Ovary (tissue), 10 donors: ENCODE measurements at places on chromosomes 7 and 10. TPM values are rescaled to one million over a fixed set of nuclear protein-coding genes. Genes with fewer than 3 reads are reported as not detected.

DNA sequence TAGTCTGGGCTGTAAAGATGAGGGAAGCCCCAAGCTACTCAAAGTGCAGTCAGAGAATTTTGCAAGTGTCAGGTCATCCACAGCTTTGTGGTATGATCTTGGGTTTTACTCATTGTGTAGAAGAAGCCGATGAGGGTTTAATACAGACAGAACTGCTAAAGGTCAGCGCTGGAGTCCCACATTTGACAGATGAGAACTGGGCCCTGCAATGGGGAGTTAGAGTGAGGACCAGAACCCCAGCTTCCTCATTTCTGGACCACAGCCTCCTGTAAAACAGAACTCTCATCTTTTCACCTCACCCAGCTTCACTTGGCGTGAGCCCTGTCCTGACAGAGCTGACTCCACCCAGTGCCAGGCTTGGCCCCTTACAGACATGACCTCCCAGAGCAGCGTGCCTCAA is 20.1 kb downstream of the LRRC20 start:
- H3K27me3 ChIP-seq = no peaks in the 10 kb centered on the region
- no peak overlapping the region for H3K4me3 ChIP-seq
- H3K4me1 ChIP-seq = peaks cover 8% of the 10 kb centered on the region

- no peak overlapping the region for H3K27ac ChIP-seq
- no peaks in the 10 kb centered on the region for H3K4me1 ChIP-seq
- no peak for DNase-seq
Observed at GRCh38 chr10:133466683-133467275, 13.0 kb downstream of the SCART1 start.

DNA sequence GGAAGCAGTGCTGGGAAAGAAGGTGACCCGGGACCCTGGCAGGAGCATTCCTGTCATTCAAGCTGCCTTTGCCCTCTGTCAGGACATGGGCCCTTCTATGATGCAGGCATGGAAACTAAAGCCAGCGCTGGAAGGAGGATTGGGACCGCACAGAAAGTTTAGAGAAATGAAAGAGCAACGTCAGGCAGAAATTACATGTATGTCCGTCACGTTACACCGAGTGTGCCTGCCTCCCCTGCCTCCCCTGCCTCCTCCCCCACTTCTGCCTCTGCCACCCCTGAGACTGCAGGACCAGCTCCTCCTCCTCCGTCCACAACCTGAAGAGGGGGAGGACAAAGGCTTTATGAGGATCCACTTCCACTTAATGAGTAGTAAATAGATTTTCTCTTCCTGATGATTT is 13.9 kb upstream of the PWWP2B start:
- no peak overlapping the region for H3K4me3 ChIP-seq
- no peak overlapping the region for H3K27ac ChIP-seq
- H3K27me3 ChIP-seq = no peaks in the 10 kb centered on the region
- DNase-seq = no peak
- H3K36me3 ChIP-seq = no peaks in the 10 kb centered on the region

GRCh38 chr10:75295868-75296441 is 60.2 kb upstream of the COMTD1 start:
- peak overlapping the region; percentile 76 for H3K27ac ChIP-seq
- no peaks in the 10 kb centered on the region for H3K36me3 ChIP-seq
- peak; percentile 40 for DNase-seq
- H3K27me3 ChIP-seq = no peaks in the 10 kb centered on the region
- H3K4me1 ChIP-seq = peaks cover 11% of the 10 kb centered on the region
- no peak overlapping the region for H3K4me3 ChIP-seq

GRCh38 chr10:6917125-6917524 is 337.0 kb upstream of the PRKCQ start:
- no peaks in the 10 kb centered on the region for H3K36me3 ChIP-seq
- H3K4me1 ChIP-seq = peaks cover 5% of the 10 kb centered on the region
- no peaks in the 10 kb centered on the region for H3K27me3 ChIP-seq
- no peak overlapping the region for H3K27ac ChIP-seq
- no peak overlapping the region for H3K4me3 ChIP-seq

DNA sequence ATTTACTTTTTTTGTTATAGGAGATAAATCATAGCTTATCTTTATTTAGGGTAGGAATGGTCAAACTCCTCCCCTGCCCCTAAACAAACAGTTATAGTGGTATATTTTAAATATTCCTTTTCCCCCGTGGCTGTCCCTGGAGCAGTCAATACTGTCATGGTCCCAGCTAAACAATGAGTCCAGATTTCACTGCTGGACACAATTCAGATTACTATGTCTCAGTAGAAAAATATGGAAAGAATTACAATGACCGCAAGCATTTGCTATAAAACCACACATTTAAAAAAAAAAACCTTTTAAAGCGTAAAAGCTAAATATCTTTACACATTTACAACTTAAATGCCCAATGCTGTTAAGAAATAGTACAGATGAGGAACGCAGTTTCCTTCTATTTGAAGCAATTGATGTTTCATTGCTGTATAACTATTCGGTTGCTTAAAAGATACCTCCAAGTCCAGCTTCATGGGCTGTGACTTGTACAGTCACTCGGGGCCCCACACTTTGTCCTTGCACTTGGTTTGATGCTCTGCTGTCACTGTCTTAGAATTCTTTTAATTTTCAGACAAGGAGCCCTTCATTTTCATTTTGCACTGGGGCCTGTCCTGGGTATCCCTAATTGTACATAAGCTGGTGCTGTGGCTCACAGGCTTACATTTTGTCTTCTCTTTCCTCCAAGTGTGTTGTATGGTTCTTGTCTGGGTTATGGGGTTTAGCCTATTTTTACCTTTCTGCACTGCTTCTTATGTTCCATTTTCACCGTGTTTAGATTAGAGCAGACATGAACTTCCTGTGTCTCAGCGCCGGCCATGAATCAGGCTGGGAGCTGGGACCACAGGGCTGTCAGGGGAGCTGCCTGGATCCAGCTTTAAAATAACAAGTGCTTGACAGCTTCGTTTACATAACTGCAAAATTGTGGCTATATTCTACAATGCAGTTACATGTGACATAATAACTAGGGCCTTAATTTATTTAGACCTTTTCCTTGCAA is 530.2 kb upstream of the FZD8 start:
- H3K27ac ChIP-seq = no peak overlapping the region
- no peak for DNase-seq
- no peak overlapping the region for H3K4me3 ChIP-seq
- H3K36me3 ChIP-seq = no peaks in the 10 kb centered on the region

DNA sequence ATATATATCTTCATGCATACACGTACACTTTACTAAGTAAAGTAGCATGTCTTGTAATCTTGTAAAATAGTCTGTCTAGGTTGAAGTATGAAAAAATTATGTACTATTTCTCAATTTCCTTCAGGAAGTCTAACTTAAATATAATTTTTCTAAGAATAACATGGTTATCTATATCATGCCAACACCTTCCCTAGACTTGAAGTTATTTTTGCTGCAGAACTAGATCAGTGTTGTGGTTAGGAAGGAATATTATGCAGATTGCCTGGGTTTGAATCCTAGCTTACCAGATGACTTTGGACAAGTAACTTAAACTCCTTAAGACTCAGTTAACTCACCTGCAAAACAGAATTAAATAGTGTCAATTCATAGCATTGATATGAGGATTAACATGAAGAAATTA is 142.2 kb upstream of the SEMA3A start:
- H3K4me3 ChIP-seq = no peak overlapping the region
- H3K27ac ChIP-seq = no peak overlapping the region
- H3K36me3 ChIP-seq = no peaks in the 10 kb centered on the region
- DNase-seq = no peak
- H3K27me3 ChIP-seq = no peaks in the 10 kb centered on the region
- H3K4me1 ChIP-seq = no peaks in the 10 kb centered on the region

- H3K4me1 ChIP-seq = no peaks in the 10 kb centered on the region
- H3K27ac ChIP-seq = no peak overlapping the region
- no peak for DNase-seq
Observed at GRCh38 chr7:18405726-18406125, 89.8 kb upstream of the HDAC9 start.

GRCh38 chr10:126129026-126129425 is 232.7 kb downstream of the FANK1 start:
- peaks cover 4% of the 10 kb centered on the region for H3K4me1 ChIP-seq
- H3K4me3 ChIP-seq = no peak overlapping the region
- H3K36me3 ChIP-seq = no peaks in the 10 kb centered on the region

DNA sequence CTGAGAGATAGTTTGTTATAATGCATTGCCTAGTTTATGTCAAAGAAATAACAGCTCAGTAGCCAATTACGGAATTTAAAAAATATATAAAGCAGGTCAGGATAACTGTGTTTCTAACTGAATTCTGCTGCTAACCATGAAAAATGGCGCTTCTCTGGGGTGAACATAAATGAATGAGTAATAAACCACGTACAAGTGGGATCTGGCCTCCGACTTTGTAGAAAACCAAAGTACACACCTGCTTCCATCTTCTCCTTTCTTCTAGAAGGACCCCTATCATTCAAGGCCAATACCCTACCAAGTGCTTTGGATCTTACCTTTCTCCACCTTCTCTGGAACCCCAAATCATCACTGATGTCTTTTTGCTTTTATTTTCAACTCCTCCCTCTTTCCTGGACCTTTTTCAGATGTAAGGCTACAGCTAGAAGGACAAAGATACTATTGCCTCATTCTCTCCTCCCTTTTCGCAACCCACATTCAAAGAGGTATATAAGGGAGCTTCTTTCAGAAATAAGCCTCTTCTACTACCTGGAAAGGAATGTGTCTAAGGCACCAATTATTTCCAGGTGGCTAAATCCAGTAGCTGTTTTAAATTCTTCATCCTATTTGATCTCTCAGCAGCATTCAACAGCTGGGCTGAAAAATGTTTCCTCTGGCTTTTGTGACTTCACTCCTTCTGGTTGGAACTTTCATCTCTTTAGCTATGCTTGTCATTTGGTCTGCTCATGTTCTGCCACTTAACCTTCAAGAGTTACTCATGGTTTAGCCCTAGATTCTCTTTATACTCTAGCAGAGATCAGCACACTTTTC is 37.7 kb downstream of the NAMPT start:
- no peak for DNase-seq
- no peak overlapping the region for H3K27ac ChIP-seq
- no peaks in the 10 kb centered on the region for H3K27me3 ChIP-seq
- no peaks in the 10 kb centered on the region for H3K36me3 ChIP-seq
- no peaks in the 10 kb centered on the region for H3K4me1 ChIP-seq

DNA sequence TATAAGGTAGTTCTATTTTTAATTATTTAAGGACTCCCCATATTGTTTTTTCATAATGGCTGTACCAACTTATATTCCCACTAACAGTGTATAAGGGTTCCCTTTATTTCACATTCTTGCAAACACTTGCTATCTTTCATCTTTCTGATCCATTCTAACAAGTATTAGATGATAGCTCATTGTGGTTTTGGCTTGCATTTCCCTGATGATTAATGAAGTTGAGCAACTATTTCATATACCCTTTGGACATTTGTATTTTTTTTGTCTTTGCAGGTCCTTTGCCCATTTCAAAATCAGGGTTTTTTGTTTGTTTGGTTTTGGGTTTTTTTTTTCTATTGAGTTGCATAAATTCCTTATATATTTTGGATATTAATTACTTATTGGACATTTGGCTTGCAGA is 107.2 kb downstream of the EPC1 start:
- H3K36me3 ChIP-seq = no peaks in the 10 kb centered on the region
- no peaks in the 10 kb centered on the region for H3K27me3 ChIP-seq
- no peaks in the 10 kb centered on the region for H3K4me1 ChIP-seq
- no peak overlapping the region for H3K27ac ChIP-seq
- no peak for DNase-seq
- H3K4me3 ChIP-seq = no peak overlapping the region

DNA sequence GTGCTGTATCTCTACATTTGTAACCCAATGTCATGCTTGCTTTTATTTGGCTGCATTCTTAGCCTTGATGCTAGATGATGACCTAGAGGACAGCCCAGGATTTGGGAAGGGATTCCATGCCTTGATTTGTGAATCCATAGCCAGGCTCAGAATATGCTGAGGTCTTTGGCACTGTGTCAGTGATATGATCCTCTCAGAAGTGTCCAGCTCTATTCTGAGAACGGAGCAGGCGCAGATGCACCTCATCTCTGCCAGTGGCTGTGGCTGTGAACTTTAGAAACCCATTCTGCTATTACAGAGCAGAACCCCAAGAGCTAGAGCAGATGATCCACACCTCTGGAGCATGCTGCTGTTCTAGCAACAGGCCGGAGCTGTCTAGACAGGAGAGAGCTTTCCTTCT is 212.8 kb downstream of the TRIL start:
- no peaks in the 10 kb centered on the region for H3K27me3 ChIP-seq
- no peak overlapping the region for H3K4me3 ChIP-seq
- no peak for DNase-seq
- no peaks in the 10 kb centered on the region for H3K36me3 ChIP-seq
- H3K27ac ChIP-seq = no peak overlapping the region

GRCh38 chr10:122255509-122256301 is 15.4 kb upstream of the BTBD16 start:
- no peak overlapping the region for H3K27ac ChIP-seq
- DNase-seq = no peak
- no peak overlapping the region for H3K4me3 ChIP-seq
- no peaks in the 10 kb centered on the region for H3K27me3 ChIP-seq
- peaks cover 1% of the 10 kb centered on the region for H3K4me1 ChIP-seq
- no peaks in the 10 kb centered on the region for H3K36me3 ChIP-seq

DNA sequence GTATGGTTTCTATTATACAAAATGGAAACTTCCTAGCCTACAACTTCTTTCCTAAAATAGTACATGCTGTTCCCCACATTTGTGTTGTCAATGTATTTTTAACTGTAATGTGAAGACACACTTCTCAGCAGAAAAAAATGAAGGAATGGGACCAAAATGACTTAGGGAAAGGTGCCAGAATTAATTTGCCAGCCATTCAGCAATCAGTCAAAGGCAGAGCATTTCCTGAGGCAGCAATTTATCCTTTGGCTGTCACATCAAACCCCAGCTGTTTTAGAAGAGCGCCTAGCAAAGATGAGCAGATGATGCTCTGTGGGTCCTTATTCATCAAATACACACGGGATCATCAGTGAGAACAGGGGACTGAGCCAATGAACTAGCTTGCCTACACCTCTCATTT is 592.5 kb downstream of the KCNMA1 start:
- H3K4me3 ChIP-seq = no peak overlapping the region
- no peak for DNase-seq
- H3K4me1 ChIP-seq = no peaks in the 10 kb centered on the region
- H3K36me3 ChIP-seq = no peaks in the 10 kb centered on the region

- DNase-seq = no peak
- H3K27ac ChIP-seq = no peak overlapping the region
- H3K36me3 ChIP-seq = no peaks in the 10 kb centered on the region
- H3K4me1 ChIP-seq = peaks cover 4% of the 10 kb centered on the region
- H3K4me3 ChIP-seq = no peak overlapping the region
Observed at GRCh38 chr10:131142517-131143380, 168.8 kb downstream of the TCERG1L start.

Gene CRYGN
- total RNA-seq = 0.43 TPM

Gene NPSR1
- total RNA-seq = not detected

Gene SEM1
- total RNA-seq = 34.2 TPM

Gene DMTF1
- total RNA-seq = 94.1 TPM

Gene VWA2
- 1.3 TPM for total RNA-seq

Gene SEPTIN7
- 141 TPM for total RNA-seq

Gene USP6NL
- 24.4 TPM for total RNA-seq

Gene SPDYE9
- total RNA-seq = not detected
